ENCODE measurements at places on chromosomes 2 and 18.

DNA sequence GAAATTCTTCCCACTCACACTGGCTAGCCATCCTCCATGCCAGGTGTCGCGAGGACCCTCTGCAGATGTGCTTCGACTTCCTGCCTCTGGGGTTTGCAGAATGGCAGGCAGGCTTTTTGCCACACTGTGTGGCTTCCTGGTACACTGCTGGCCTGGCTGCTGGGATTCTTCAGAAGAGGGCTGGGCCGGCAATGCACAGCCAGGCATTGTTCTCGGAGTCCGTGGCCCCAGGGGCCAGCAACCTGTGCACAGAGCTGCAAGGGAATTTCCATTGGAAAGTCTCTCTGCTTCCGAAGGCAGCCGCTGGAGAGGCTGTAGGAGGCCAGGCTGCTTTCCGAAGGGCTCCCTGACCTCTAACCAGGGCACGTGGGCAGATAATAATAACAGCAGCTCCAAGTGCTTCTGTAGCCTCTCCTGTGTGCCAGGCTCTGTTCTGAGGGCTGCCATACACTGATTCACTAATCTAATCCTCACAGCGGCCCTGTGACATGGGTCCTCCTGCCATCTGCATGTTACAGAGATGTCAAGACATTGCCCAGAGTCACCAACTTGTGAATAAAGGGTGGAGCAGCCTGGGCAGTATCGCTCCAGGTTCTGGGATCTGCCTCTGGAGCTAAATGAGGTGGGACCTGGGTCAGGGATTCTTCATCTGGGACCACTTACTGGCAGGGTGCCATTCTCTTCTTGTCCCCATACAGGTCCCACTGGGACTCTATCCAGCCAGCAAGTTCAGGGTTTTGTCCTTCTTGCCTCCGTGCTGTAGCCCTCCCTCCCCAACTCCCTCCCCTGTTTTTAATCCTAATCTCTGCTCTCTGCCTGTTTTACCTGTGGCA is 5.0 kb downstream of the LDLRAD4 start:
- no peak for DNase-seq

GRCh38 chr18:76306685-76307292 is 188.3 kb downstream of the ZNF516 start:
- no peak for DNase-seq

- no peak for DNase-seq
Observed at GRCh38 chr2:201608021-201608420, 35.3 kb downstream of the TMEM237 start.

GRCh38 chr2:201149064-201149820 is 33.3 kb downstream of the CFLAR start:
- DNase-seq: no peak
